Occipital lobe (tissue), 3 donors: ENCODE measurements at places on chromosomes 2 and 18. TPM values are rescaled to one million over a fixed set of nuclear protein-coding genes. Genes with fewer than 3 reads are reported as not detected.

Gene PTH2R
- 1.4 TPM for total RNA-seq

Gene MC4R
- 1.4 TPM for total RNA-seq

Gene USP34
- total RNA-seq: 226 TPM

Gene WNT10A
- total RNA-seq: not detected

Gene DCDC2C
- total RNA-seq: 0.62 TPM

Gene APOB
- total RNA-seq: 0.62 TPM

Gene GAD1
- total RNA-seq: 58.2 TPM

GRCh38 chr2:126655500-126656430, at the start of gene GYPC:
TSS of gene GYPC (plus strand) at chr2:126656158. CDS start at chr2:126656264, 106 bp downstream.
- DNase-seq: no peak

DNA sequence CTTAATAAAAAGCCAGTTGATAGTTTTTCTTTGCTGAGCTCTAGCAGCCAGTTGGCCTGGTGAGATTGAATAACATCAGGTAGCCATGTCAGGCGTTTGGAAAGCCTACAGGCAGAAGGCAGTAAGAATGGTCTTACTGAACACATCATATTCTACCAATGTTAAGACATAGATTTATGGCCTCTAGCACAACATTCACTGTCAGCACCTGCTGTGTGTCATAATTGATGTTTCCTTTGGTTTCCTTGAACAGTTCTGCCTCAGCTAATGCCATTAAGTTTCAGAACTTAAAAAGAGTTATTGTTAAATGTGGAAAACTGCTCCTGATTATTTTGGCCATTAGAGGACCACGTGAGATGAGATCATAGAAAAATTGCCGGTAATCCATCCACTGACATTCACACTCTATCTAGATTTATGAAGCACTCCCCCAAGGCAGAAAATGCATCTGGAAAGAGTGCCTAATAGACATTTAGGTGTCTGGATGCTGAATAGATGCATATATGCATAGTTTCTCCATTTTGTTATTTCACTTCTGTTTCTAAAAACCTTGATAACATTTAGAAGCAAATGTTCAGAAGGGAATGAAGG, 434.7 kb downstream of the PTPRM start:
- no peak for DNase-seq

DNA sequence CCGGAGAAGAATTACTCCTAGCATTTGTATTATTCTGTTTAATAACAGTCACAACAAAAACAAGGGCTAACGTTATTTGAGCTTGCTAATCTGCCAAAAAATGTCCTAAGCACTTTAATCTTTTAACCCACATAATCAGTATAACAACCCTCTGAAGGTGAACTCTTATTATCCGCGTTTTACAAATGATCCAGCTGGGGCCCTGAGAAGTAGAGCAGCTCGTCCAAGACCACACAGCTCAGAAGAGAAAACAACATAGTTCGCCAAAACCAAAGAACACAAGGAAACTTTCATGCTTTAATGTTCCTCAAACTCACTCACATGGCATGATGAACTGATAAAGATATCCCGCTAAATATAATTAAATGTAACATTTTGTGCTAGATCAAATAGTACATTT, 159.7 kb upstream of the ZNF236 start:
- DNase-seq: no peak

GRCh38 chr2:160096409-160096808, 34.0 kb upstream of the PLA2R1 start:
- no peak for DNase-seq

- DNase-seq: no peak
Measured at GRCh38 chr2:69973335-69973735, 11.9 kb upstream of the ASPRV1 start.

DNA sequence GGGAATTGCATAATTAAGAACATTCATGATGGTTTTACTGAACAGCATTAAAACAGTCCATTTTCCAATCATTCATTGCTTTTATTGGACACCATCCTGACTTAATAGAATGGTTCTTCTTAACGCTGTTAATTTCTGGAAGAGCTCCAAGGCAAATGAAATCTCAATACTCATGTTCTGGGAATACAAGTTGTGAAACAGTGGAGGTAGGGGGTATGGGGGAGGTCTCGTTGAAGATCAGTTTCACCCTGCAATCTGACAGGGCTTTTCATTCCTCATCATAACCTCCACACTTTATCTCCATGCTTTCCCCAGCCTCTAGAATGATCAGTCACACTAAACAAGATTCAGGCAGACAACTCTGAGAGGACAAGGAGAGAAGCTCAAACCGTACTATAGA, 113.6 kb downstream of the ETAA1 start:
- DNase-seq: no peak

GRCh38 chr18:72128649-72129048, 415.5 kb downstream of the CBLN2 start:
- no peak for DNase-seq

GRCh38 chr2:8024506-8024905, 657.4 kb upstream of the ID2 start:
- no peak for DNase-seq

DNA sequence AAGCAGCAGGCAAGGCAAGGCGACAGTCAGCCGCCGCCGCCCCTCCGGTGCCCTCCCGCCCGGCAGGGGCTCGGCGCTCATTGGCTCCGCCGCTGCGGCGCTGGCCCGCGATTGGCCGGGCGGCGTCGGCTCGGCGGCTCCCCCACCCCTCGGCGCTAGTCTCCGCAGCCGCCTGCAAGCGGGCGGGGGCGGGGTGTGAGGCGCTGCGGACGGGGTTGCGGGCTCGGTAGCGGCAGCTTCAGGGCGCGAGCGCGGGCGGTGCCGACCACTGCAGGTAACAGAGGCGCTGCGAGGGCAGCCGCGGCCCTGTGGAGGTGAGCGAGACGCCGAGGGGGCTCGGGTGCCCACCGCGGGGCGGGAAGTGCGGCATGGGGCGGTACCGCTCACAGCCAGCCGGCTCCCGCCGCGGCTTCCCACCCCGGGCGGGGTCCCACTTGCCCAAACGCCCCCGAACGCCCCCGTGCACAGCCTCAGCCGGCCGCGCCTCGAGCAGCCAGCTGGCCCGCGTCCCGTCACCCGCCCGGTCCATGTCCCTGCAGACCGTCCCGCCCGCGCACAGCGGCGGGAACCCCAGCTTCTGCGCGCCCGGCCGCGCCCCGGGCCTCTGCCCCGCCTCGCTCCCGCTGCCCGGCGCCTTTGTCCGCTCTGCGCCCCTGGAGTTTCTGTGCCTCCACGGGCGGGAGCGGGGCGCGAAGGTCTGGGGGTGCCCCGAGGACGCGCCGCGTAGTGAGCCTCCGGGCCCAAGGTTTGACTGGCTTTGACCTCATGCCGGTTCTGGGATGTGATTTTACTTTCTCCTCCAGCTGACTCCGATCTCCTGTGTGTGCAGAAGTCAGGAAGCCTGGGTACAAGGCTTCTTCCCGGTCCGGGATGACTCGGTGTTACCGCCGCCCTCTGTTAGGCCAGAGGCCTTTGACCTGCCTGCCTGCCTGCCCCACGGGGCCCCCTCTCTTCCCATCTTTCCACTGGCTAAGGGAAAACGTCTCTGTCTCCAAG, at the start of gene SANBR:
Gene SANBR, plus strand, starts transcription at position 158 of the 996 bp plus-strand sequence. CDS start 4,480 bp downstream, outside the sequence.
- peak; percentile 88 for DNase-seq

DNA sequence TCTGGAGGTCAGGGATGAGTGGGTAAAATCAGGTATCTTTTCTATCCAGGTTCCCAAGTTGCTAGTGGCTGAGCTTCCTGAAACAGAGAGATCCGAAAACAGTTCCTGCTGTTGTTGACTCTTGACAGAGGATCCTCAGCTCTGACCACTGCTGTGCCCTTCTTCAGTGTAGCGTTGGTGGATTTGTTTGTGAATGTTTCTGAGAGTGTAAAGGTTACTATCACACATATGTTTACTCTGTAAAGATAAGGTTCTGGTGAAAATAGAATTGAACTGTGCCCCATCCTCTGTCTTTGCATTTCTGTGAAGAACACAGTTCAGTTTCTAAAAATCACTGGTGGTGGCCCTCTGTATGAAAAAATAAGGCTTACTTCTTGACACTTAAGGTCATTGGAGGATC, 119.8 kb downstream of the LDLRAD4 start:
- DNase-seq: no peak

GRCh38 chr2:226773291-226773690, 26.3 kb downstream of the IRS1 start:
- DNase-seq: no peak

- DNase-seq: no peak
Measured at GRCh38 chr2:65057391-65058052, 1.3 kb downstream of the CEP68 start.

DNA sequence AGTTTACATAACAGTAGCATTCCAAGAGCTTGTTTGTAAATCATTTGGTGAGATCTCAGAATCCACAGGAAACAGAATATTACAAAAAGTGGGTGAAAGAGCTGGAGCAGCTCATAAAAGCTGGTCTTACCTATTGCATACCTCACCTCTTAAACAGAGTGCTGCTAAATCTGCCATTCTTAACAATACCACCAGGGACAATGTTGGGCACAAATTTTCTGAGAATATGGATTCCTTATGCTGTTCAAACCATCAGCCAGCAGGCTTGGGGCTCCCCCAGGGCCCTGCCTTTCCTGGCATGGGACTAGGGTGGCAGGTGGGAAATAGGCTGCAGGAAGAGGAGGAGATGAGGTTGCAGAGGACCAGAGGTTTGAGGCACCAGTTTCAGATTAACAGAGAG, 55.6 kb downstream of the TGFA start:
- no peak for DNase-seq

DNA sequence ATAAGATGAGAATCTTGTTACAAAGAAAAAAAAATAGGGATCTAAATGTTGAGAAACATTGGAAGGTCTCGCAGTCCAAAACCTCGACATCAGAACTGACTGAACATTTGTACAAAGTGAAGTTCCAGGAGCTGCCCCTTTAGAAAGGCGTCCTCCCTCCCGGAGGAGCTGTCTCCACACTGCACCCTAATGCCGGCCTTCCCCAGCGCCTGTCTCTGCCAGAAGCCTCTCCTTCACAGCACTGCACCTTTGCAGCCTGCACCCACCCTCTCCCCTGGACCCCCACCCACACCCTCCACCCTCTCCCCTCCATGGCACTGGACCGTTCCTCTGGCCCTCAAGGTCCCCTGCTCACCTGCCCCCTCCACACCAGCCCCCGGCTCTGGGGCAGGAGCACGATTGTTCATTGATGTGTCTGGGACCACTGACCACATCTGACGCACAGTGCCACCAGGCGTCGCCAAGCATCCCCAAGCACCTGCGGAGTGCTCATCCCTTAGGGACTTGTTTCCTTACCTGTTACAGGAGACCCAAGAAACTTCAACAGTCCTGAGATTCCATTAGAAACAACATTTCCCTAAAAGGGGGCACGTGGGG, 90.3 kb upstream of the SNTG2 start:
- DNase-seq: no peak

- DNase-seq: no peak
Measured at GRCh38 chr2:172223601-172224054, 120.9 kb upstream of the DLX2 start.

DNA sequence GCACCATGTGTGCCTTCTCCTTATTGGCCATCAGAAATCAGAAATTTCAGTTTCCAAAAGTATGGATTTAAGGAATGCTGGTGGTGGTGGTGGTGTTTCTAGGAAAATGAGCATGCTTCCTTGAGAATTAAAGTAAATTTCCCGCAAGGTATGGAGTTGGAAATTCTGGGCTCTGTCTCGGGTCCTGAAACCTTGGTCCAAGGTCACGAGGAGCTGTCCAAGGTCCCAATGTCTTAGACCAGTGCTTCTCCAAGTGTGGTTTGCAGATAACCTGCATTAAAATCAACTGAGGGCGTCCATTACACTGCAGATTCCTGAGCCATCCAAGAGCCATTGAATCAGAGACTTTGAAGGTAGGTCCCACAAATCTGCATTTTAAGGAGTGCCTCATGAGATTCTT, 210.9 kb upstream of the PKDCC start:
- DNase-seq: no peak

GRCh38 chr2:162070228-162070936, 3.6 kb downstream of the DPP4 start:
- DNase-seq: no peak

DNA sequence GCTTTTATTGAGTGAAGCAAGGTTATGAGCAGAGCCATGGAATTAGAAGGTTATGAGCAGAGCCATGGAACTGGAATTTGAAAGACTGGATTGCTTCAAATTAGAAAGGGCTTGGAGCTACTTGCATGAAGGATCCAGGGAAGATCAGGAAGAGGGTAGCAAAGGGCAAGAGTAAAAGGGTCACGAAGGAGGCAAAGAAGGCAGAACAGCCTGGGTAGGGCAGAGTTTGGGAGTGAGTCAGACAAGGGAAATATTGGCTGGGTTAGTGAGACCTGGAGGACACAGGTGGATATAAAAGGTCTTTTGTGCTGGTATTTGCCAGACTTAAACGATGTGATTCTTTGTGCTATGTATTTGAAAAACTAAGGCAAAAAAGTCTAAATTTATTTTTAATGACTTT, 65.0 kb downstream of the SEMA4F start:
- DNase-seq: no peak

GRCh38 chr2:3343012-3343411, 34.6 kb downstream of the EIPR1 start:
- no peak for DNase-seq

DNA sequence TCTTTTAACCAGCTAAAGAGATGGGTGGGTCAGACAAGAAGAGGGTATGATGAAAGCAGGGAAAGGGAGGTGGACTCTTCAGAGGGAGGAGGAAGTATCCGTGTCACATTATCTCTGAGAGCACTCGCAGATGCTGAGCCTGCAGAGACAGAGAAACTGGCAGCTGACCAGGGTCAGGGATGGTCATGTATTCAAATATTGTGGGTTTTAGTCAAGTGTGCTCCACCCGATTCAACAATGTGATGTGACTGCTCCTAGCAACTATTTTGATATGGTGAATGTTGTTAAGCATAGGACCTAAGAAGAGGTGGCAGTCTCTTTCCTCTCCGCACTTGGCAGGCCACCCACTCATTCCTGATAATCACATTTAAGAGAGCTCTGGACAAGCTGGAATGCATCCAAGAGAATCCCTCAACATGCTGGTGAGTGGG, 1.3 kb upstream of the CLIP4 start:
- no peak for DNase-seq

DNA sequence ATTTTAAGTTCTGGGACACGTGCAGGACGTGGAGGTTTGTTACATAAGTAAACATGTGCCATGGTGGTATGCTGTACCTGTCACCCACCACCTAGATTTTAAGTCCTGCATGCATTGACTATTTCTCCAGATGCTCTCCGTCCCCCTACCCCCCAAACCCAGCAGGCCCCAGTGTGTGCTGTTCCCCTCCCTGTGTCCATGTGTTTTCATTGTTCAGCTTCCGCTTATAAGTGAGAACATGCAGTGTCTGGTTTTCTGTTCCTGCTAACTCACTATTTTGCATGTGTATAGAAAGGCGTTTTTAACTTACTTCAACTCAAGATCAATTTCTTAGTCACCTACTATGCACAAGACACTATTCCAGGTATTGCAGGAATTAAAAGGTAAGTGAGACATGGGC, 128.0 kb downstream of the PLCL1 start:
- DNase-seq: no peak

- no peak for DNase-seq
Measured at GRCh38 chr18:14189858-14190257, 57.6 kb upstream of the ZNF519 start.
